Choroid plexus epithelial cell (primary cell): ENCODE measurements at places on chromosomes 7 and 10.

- peak; percentile 60 for DNase-seq
Measured at GRCh38 chr10:28719789-28720436, 42.6 kb downstream of the BAMBI start.

- no peak for DNase-seq
Measured at GRCh38 chr10:75197906-75198305, 12.7 kb upstream of the VDAC2 start.

DNA sequence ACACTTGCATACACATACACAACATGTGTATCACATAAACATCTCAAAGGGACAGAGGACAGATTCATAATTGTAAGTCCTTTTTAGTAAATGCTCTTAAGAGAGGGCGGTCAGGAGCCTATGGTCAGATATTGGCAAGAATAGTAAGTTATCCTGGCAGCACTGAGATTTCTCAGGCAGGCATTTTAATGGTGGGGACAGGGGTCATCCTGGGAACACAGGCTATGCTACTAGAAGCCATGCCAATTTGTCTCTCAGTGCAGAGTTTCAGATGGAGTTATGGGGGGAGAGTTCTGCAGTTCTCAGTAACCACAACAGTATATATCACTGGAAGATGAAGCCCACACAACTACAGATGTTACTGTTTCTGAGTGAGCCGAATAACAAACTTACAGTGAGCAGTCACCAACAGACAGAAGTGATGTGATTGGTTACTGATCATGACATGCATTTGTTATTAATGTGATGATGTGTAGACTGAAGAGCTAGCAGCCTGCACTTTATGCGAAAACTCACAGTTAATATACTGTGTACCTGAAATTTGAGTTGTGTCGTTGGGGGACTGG is 16.4 kb downstream of the ZNF487 start:
- DNase-seq: no peak

DNA sequence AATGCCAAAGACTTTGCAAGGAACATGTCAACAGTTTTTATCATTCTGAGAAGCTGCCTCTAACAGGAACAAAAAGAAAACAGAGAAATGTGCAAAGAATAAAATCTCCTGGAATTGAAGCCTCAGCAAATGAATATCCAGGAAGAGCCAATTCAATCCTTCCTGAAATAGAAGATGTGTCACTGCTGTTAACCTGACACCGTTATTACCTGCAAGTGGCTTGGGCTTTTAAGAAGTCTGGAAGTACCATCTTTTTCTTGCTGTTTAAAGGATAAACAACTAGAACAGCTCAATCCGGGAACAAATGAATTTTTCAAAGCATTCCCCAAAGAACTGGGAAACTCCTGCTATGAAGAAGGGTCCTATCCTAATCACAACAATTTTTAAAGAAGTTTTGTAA is 434.8 kb downstream of the KCNMA1 start:
- DNase-seq: no peak
